Cardiac septum (tissue), 1 donor: ENCODE measurements at places on chromosomes 16 and 17. TPM values are rescaled to one million over a fixed set of nuclear protein-coding genes. Genes with fewer than 3 reads are reported as not detected.

DNA sequence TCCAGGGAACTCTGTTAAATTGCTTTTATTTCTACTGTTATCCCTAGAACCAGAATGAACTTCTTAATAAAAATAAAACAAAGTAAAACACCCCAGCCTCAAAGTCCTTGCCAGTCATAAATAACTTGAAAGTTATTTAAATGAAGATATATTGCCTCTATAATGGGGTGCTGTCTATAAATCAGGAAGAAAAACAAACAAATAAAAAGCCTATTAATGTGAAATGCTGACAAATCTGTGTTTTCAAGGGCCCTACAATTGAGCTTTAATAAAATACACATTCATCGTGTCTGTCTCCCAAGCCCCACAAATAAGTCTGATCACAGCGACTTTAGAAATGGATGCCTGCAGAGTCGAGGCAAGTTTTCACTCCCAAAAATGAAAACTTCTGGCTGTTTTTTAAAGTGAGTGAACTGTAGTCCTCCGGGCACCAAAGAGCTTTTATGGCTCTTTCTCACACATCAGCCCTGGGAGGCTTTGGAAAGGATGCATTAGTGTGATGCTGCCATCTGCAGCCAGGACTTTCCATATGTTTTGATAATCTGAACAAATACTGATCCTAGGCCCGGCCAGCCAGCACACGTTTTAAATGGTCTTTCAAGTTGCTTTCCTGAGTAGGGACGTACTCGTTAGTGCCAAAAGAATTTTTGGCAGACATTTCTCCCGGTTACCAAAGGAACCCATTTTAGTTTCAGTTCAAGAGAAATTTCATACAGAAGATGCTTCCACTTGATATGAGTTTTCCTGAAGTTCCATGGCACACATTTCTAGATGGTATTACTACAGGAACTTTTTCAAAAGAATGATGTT, 16.3 kb downstream of the NACA2 start:
- DNase-seq, result no peak

- DNase-seq, result no peak
These were observed 464.4 kb downstream of the CDH11 start for GRCh38 chr16:64657316-64658011.

- DNase-seq, result no peak
These were observed 70.1 kb downstream of the ABCC1 start for GRCh38 chr16:16019488-16019887.

DNA sequence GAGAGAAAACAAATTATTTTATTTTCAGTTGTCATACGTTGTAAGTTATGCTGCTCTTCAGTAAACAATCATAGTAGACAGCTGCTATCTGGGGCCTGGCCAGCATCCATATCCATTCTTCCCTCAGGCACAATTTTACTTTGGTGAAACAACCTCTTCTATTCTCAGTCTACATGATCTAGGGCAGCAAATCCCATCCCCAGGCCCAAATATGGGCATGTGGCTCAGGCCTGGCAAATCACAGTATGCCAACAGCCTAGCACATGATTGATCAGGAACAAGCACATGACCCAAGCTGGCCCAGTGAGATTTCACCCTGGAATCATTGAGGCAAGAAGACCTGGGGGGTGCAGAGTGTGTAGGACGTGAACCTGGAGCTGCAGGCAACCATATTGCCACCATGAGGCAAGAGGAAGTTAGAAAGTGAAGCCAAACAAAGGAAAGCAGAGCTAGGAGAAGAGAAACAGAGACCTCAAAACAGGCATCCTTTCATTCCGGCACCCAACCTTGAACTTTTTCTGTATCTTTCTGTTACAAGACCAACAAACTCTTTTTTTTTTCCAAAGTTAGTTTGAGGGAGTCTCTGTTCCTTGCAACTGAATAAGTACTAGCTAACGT, 10.3 kb upstream of the ABCC12 start:
- DNase-seq, result no peak

- DNase-seq, result peak; percentile 14
These were observed 1.1 kb upstream of the PIGS start for GRCh38 chr17:28572259-28573039.

- DNase-seq, result no peak
These were observed 50.5 kb downstream of the CACNG5 start for GRCh38 chr17:66885417-66885816.

DNA sequence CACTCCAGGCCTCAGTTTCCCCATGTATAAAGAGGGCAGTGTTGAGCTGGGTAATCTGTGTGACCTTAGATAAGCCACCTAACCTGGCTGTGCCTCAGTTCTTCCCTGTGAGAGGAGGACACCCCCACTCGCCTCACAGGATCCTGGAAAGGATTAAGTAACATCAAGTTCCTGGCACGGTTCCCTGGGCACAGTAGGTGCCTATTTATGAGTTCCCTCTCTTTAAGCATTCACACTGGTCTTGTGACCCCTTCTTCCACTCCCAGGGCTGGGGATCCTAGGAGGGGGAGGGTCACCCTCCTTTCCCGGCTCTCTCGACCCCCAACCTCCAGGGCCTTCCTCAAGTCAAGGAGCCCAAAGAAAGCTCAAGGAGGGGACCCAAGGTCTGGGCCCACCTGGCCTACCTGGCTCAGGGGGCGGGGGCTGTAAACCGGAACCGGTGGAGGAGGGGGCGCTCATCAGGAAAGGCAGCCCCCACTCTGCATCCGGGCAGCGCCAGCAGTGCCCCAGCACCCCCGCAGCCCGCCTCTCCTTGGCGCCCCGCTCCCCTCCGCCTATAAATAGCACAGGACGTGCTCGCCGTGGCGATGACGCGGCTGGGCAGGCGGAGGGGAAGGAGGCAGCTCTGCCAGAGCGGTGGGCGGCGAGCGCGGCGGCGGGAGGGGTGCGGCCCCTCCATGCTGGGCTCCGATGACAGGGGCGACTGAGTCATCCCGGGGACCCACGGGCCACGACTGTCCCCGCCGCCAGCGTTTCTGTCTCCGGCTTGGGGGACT, 9.4 kb downstream of the RPL19 start:
- peak; percentile 84 for DNase-seq

DNA sequence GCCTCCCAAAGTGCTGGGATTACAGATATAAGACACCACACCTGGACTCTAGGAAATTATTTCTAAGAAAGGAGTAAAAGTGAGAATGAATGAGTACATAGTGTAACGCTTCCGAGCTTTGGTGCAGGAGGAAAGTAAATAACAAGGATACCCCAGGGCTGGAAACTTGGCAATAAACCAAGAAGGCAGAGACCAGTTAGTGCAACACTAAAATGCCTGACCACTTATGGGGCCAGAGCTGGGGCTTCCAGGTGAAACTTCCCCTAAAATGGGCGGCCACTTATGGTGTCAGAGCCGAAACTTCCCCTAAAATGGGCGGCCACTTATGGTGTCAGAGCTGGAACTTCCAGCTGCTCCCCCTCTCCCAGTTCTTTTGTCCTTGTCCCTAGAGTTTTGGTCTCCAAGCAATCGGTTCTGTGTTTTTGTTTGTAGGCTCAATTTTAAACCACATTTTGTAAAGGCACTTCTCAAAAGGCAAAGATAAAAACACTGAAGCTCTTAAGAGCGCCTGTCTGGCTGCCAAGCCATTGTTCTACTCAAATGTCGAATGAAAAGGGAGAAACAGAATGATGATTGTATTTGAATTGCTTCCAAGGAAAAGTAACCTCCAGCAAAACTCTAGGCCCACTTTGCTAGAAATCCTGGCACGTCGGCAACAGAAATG, 63.9 kb downstream of the NXN start:
- DNase-seq, result no peak

Gene CDR2L
- total RNA-seq, result 20.1 TPM

Gene TBC1D3E
- total RNA-seq, result not detected

Gene ST6GALNAC2
- total RNA-seq, result 6.2 TPM

Gene MMP28
- 1.2 TPM for total RNA-seq

Gene KRTAP16-1
- not detected for total RNA-seq

Gene HNF1B
- not detected for total RNA-seq
